ENCODE measurements at places on chromosomes 5 and 9.
A peak's percentile ranks its signal among the peaks of the same experiment; 100 is the strongest.

GRCh38 chr9:91219557-91219956 is 142.2 kb downstream of the AUH start:
- DNase-seq = no peak

- no peak for DNase-seq
Observed at GRCh38 chr5:168438349-168438748, 47.9 kb upstream of the RARS1 start.

- peak; percentile 23 for DNase-seq
Observed at GRCh38 chr5:146447734-146448380, 724 bp downstream of the TCERG1 start.

- no peak for DNase-seq
Observed at GRCh38 chr5:9421884-9422283, 124.0 kb downstream of the SEMA5A start.

DNA sequence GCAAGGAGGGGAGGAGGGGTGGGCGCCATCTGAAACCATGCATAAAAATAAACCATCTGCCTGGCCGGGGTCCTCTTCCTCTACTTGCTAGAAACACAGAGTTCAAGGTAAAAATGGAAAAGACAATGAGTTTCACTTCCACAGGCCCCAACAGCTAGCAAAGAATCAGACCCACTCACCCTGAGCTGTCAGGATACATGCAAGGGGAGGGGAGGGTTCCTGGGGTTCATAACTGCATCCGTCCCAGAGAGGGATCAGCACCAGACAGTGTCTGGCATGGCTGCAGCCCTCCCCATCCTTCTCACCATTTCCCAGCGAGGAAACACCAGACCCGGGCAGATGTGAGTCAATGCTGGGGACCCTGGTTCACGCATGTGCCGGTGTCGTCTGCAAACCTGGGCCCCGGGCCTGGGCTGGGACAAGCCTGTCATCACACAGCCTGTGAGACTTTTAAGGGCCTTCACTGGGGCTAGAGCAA is 55.4 kb downstream of the SEMA4D start:
- DNase-seq = no peak

- DNase-seq = no peak
Observed at GRCh38 chr5:32406650-32407049, 37.9 kb downstream of the ZFR start.
